ENCODE measurements at places on chromosomes 2 and 18. TPM values are rescaled to one million over a fixed set of nuclear protein-coding genes. Genes with fewer than 3 reads are reported as not detected.

GRCh38 chr2:224111576-224111975 is 72.5 kb upstream of the SERPINE2 start:
- no peak for DNase-seq

DNA sequence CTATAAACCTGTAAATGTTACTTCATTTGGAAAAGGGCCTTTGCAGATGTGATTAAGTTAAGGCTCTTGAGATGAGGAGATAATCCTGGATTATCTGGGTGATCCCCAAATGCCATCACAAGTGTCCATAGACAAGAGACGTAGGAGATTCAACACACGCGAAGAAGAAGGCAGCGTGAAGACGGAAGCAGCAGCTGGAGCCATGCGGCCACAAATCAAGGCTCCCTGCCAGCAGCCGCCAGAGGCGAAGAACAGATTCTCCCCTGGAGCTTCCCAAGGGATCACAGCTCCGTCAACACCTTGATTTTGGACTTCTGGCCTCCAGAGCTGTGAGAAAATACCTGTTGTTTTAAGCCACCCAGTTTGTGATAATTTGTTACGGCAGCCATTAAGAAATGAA is 11.0 kb upstream of the VAPA start:
- no peak for DNase-seq

TIGD1 gene
- 3.0 TPM for total RNA-seq

- DNase-seq, result no peak
Measured at GRCh38 chr2:46257476-46257875, 39.7 kb upstream of the EPAS1 start.

- no peak for DNase-seq
Measured at GRCh38 chr18:34947711-34948125, 93.5 kb upstream of the MAPRE2 start.

DNA sequence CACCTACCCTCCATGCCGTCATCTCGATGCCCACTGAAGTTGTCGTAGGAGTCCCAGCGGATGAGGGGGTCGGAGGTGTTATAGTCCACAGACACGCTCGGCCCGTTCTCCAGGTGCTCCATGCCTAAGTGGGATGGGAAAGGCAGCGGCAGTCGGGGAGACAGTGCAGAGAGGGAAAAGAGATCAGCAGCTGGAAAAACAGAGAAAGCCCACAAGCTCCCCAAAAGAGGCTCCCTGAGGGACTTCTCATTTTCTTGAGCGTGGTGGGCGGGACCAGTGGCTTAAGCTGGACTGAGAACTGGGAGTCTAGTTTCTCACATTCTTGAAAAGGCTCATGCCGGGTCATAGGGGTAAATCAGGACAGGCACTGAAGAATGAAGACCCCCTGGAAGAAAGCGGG is 121.9 kb downstream of the TNS1 start:
- DNase-seq, result no peak

GRCh38 chr2:26559556-26559955 is 81.6 kb downstream of the CIB4 start:
- DNase-seq, result peak; percentile 36

GRCh38 chr2:39139511-39140237 is 18.8 kb upstream of the SOS1 start:
- no peak for DNase-seq

DNA sequence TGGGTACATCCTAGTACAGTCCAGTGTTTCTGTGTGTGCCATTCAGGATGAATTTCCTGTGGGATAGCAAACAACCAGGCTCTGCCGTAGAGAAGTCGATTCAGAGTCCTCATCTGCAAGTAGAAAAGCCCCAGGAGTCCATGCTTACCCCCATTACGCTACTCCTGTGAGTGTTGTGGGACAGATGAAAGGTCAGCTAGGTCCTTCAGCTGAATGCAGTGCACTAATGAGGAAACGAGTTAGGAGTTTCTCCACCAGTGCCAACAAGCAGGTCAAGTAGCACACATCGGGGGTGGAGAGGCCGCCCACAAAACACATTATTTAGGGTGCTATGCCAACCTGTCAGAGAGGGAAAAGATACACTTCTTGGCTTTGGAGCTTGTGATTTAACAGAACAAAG is 2.5 kb upstream of the GPR39 start:
- DNase-seq, result no peak

All from posterior vena cava (tissue), 2 donors.